ENCODE measurements at places on chromosomes 13 and 19. TPM values are rescaled to one million over a fixed set of nuclear protein-coding genes. Genes with fewer than 3 reads are reported as not detected.

Gene KLK13
- total RNA-seq = not detected

Gene ZSCAN4
- not detected for total RNA-seq

Gene PTPRH
- total RNA-seq = 0.17 TPM

Gene SH2D3A
- 6.0 TPM for total RNA-seq

Gene LHB
- total RNA-seq = not detected

Gene FGF21
- total RNA-seq = not detected

GRCh38 chr19:29379257-29380021, 146.4 kb upstream of the VSTM2B start:
- no peak for DNase-seq

- DNase-seq = no peak
Observed at GRCh38 chr19:16377521-16377920, 52.9 kb downstream of the KLF2 start.

DNA sequence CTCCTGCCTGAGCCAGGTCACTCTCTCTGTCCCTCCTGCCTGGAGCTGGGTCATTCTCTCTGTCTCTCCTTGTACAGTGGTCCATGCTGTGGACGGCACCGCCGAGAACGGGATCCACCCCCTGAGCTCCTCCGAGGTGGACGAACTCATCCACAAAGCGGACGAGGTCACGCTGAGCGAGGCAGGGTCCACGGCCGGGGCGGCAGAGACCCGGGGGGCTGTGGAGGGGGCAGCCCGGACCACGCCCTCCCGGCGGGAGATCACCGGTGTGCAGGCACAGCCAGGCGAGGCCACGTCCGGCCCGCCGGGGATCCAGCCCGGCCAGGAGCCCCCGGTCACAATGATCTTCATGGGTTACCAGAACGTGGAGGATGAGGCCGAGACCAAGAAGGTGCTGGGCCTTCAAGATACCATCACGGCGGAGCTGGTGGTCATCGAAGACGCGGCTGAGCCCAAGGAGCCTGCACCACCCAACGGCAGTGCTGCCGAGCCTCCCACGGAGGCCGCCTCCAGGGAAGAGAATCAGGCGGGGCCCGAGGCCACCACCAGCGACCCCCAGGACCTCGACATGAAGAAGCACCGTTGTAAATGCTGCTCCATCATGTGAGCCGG, 4.6 kb upstream of the MISP start:
- no peak for DNase-seq

GRCh38 chr13:79802389-79803085, 321.6 kb downstream of the NDFIP2 start:
- no peak for DNase-seq

GRCh38 chr13:91661692-91662490, 263.5 kb downstream of the GPC5 start:
- no peak for DNase-seq

DNA sequence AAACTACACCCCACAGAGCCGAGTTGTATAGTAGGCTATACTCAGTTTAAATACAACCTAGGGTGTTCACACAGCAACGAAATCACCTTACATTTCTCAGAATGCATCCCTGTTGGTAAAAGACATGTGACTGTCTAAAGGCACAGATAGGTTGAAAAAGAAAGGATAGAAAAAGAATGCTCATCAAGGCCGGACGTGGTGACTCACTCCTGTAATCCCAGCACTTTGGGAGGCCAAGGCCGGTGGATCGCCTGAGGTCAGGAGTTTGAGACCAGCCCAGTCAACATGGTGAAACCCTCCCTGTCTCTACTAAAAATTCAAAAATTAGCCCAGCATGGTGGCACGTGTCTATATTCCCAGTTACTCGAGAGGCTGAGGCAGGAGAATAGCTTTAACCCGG, 3.8 kb upstream of the IL17D start:
- no peak for DNase-seq

DNA sequence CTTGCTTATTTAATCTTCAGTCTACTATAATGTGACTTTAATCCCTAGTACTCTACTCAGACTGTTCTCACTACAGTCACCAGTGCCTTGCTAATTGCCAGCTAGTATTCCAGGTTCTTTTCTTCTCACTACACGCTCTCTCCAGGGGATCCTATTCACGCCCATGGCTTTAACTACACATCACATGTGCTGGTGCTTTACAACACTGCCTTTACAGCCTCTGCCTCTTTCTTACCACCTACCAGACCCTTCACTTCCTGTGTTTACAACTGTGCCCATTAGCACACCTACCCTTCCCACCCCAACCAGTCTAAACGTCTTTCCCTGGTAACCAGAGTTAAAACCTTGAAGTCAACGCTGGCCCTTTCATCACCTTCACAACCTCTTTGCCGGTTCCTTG, 249.5 kb downstream of the DNAJC15 start:
- DNase-seq = no peak

GRCh38 chr19:2546128-2547032, 70.5 kb downstream of the GADD45B start:
- DNase-seq = peak; percentile 81

DNA sequence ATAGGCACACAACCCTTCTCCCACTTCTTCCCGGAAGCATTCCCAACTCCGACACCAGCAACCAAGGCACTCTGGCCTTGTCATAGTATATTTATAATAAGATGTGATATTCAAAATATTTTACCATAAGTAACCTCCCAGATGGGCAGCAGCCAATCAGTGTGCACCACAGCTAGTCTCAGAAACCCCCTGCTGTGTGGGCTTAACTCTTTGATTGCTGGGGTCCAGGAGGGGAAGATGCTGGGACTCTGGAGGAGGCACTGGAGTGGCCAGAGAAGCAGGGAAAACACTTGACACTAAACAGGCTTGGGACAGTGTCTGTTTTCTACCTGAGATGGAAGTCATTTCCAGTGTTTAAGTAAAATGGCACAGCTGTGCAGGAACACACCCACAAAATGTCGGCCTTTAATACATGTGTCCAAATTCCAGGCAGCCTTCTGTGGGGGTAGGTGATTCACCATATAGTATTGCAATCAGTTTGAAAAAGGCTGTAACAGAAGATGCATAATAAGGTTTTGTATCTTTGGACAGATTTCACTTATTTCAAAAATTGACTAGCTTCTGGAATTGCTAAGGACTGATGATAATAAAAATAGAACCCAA, 100.7 kb downstream of the MBNL2 start:
- DNase-seq = no peak

GRCh38 chr19:20039203-20039723, at the start of gene ZNF682:
TSS of gene ZNF682 (minus strand) at chr19:20039505. CDS start at chr19:20039345, 160 bp downstream.
- peak; percentile 96 for DNase-seq

DNA sequence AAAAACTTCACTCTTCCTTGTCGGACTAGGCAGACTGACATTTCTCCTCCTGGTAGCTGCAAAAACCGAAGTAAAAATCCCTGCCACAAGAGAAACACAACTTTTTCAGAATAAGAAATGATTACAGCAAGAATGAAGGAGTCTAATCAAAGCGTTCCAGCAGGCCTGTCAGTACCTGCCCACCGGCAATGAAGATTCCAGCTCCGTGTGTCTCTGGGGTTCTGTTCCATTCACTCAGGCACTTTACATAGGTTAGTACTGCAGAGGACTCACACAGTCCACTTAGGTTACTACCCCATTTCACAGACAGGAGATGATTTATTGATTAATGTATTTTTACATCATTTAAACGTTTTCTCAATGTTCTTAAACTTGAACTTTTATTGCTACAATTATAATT, 275.5 kb downstream of the NHLRC3 start:
- DNase-seq = no peak

GRCh38 chr19:39602224-39602623, at the start of gene LGALS13:
TSS of gene LGALS13 (plus strand) at chr19:39602524. CDS start at chr19:39602569, 45 bp downstream.
- DNase-seq = no peak

- no peak for DNase-seq
Observed at GRCh38 chr19:10091895-10092641, 6.0 kb downstream of the SHFL start.

- no peak for DNase-seq
Observed at GRCh38 chr13:25490236-25490635, 118.5 kb downstream of the ATP8A2 start.

GRCh38 chr13:44112700-44113329, 233.1 kb downstream of the LACC1 start:
- no peak for DNase-seq

DNA sequence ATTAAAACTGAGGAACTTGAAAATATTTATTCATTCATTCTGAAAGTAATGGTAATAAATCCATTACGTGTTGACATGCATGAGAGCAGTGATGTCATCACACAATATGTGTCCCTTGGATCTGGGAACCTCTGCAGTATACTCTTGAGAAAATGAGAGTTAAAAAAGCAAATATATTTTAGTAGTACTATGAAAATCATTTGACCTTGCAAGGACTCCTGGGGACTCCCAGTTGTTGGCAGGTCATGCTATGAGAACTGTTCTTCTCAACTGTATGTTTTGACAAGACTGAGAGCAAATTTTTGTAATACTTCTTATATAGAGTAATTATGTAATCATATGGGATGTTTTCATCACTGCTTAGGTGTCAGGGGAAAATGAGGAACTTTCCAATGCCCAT, 249.4 kb downstream of the PCCA start:
- no peak for DNase-seq

DNA sequence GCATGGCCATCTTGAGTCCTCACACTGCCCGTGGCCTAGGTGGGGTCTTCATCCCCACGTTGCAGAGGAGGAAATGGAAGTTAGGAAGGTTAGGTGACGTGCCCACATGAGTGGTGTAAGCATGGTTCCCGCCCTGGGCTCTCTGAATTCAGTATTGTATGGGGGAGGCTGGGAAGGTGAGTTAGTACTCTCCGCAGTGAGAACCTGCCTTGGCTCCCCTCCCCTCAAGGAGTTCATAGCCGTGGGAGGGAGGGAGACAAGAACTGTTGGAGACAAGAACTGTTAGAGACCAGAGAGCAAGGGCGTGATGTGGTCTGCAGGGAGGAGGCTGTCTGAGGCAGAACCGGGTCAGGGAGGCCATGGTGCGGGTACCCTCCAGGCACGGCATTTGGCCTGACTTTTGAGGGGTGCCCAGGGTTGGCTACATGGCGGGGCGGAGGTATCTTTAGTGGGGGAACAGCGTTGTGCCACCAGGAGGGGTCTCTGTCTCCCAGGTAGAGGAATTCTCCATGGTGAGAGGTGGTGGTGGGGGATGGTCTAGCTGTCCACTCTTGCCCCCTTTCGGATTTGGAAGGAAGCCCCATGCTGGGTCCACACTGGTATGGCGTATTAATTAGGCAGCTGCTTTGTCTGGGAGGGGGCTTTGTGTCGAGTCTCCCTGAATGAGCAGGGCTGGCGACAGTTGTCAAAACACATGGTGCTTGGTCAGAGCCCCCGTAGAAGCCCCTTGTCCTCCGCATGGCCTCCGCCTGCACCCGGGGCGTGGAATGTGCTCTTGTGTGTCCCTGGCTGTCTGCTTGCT, 45.8 kb downstream of the CAPN12 start:
- DNase-seq = no peak
